Vagina (tissue), 2 donors: ENCODE measurements at places on chromosomes 12 and 14. TPM values are rescaled to one million over a fixed set of nuclear protein-coding genes. Genes with fewer than 3 reads are reported as not detected.

- DNase-seq, result no peak
Observed at GRCh38 chr14:43853541-43853940, 653.5 kb downstream of the FSCB start.

DNA sequence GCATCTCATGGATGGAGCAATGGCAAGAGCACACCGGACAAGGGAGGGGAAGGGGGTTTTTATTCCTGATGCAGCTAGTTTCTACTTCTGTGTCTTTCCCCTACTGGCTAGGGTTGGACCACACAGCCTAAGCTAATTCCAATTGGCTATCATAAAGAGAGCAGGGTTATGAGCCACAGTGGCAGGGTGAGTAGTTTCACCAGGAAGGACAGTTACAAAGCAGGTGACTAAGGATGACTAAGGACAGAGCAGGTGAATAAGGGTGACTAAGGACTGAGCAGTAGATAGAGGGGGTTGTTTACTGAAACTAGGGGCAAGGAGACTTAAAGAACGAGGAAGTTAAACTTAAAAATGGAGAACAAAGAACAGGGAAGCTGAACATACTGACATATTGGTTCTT lies 321.4 kb upstream of the SEL1L start:
- no peak for DNase-seq

DNA sequence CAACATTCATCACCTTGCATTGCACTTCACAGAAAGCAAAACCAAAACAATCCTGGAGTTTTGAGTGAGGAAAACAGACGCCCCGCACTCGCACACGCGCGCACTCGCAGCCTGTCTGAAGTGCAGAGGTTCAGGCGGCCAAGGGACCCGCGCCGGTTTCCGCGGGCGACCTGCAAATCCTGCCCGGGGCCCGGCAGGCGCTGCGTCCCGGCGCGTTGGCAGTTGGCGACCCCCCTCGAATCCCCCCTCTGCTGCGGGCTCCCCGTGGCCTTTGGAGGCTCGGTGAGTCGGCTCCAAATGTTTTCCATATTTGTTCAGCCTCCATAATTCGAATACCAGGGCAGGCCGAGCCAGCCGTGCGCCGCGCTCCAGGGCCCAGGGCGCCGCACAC lies at the start of gene SSPN:
SSPN (plus strand) TSS at position 324 of the 391 bp plus-strand sequence. CDS start 100 bp downstream, outside the sequence.
- no peak for DNase-seq

The ANO4 gene
- 0.74 TPM for total RNA-seq

The PIP4K2C gene
- 16.7 TPM for total RNA-seq
